Fibroblast of skin of right quadriceps (primary cell): ENCODE measurements at places on chromosomes 2 and 18.

- no peak for DNase-seq
Measured at GRCh38 chr18:50034029-50034428, 160.9 kb downstream of the MYO5B start.

DNA sequence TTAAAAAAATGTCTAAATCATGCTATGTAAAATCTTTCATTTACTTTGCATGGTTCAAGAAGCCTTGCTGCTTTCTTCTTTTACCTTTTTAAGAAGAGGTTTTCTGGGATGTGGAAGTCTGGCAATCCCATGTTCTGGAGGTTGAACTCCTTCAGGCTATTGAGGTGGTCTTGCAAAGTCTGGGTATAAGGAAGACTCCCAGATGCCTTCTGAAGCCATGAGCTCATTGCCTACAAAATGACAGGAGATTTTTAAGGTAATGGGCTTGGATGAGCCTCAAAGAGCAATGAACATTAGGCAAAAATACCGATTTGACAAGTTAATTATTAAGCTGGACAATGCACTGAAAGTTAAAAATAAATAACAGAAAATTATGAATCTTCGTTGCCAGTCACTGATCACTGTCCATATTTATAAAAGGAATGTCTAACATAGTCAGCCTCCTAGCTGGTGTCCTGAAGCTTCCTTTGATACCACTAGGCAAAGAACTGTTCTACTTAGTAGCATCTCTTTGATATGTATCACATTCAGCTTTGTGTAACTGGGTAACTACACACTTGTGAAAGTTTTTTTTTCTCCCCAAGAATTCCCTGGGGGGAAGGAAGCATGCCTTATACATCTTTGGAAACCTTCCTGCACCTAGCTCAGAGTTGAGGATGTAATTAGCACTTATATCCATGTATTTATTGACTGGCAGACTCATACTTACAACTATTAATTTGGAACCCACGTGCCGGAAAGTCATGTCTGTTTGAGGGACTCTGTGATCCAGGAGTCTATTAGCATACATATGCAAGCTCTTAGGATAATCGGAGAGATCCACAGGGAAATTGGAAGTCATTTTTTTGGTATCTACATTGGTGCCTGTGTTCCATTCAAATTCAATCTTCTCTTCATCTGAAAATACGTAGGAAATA lies 29.3 kb downstream of the APOB start:
- DNase-seq, result no peak

- no peak for DNase-seq
Measured at GRCh38 chr2:162416446-162416845, 72.5 kb downstream of the GCA start.

DNA sequence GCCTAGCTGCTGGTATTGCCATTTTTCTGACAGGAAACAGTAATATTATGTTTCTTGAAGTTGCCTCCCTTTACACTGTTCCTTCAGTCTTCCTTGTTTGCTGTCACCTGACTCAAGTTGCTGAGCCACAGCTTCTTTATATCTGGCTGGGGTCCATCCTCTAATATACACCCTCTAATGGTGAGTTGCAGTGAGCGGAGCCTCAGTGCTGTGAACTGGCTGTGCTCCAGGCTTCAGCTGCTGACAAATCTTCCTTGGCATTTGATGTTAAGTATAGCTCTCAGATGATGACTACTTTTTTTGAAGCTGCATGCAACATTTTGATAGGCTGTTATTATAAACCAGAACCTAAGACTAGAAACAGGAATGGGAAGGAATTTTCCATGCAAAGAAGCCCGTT lies 366.7 kb downstream of the NUP35 start:
- peak; percentile 52 for DNase-seq

DNA sequence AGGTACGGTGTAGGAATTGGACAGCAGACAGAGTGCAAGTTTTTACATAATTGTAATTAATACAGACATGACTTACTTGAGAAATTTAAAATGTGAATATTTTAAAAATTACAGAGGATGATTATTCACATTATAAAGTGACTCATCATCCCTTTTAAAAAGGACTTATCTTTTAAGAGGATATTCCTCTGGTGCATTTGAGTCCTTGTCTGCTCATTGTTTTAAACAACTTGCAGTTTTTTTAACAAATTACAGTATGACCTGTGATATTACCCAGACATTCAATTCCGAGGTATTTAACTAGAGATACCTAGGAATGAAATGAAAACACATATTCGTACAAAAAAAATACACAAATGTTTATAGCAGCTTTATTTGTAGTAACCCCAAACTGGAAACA lies 38.0 kb downstream of the SPTBN1 start:
- no peak for DNase-seq

DNA sequence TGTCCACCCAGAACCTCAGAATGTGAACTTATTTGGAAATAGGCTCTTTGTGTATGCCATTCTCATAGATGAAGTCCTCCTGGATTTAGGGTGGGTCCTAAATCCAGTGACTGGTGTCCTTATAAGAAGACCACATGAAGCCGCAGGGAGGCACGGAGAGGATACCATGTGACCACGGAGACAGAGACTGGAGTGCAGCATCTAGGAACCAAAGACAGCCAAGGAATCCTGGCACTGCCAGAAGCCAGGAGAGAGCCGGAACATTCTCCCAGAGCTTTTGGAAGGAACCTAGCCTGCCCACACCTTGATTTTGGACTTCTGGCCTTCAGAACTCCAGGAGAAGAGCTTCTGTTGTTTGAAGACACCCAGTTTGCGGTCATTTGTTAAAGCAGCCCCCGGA lies 49.7 kb downstream of the ARL4C start:
- DNase-seq, result no peak

GRCh38 chr2:67669766-67670165 lies 272.6 kb downstream of the ETAA1 start:
- DNase-seq, result no peak

- peak; percentile 88 for DNase-seq
Measured at GRCh38 chr2:192151853-192152252, 42.9 kb downstream of the TMEFF2 start.

DNA sequence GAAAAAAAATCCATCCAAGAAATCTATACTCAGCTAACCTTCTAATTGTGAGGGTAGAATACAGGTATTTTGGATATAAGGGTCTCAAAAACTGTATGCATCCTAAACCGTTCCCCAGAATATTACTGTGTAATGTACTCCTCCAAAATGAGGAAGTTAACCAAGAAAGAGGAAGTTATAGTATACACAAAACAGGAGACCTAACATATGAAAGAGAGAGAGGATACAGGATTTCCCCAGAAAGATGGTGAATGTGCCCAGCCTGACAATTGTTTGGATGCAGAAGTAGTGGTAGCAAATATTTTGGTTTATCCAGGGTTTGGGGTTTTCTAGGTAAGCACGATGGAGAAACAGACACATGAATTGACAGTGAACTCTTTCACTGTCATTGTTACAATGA lies 50.6 kb downstream of the GALNT3 start:
- no peak for DNase-seq

GRCh38 chr2:28869494-28870145 lies 489 bp downstream of the TRMT61B start:
- DNase-seq, result no peak

- no peak for DNase-seq
Measured at GRCh38 chr2:130378206-130378897, 22.5 kb downstream of the PTPN18 start.
